ENCODE measurements at places on chromosomes 5 and 9.

DNA sequence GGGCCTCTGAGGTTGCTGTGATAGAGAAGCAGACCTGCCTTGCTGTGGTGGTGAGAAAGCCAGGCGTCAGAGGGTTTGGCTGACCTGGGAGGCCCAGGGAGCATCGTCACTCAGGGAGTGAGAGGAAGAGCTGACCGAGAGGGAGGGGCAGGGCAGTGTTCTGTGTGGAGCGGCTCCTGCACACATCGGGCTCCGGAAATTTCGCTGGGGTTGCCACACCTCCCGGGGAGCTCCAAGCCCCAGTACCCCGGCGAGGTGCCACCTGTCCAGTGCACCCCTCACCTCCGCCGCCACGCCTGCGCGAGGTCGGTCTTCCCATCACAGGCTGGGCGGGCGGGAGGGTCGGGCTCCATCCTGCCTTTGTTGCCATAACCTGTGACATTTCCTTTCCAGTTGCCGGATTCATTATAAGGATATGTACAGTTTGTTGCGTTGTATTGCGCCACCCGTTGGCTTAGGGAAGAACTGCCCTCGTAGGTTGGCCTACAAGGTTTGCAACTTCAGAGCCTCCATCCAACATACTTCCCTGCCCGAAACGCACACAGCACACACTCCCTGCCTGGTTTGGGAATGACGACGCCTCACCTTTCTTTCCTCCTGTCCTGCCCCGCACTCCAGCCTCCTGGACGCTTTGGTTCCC is 223.2 kb downstream of the CACNA1B start:
- DNase-seq, result no peak

GRCh38 chr9:91266448-91266847 is 95.3 kb downstream of the AUH start:
- DNase-seq, result no peak

GRCh38 chr5:154494036-154494435 is 16.0 kb upstream of the HAND1 start:
- DNase-seq, result no peak

DNA sequence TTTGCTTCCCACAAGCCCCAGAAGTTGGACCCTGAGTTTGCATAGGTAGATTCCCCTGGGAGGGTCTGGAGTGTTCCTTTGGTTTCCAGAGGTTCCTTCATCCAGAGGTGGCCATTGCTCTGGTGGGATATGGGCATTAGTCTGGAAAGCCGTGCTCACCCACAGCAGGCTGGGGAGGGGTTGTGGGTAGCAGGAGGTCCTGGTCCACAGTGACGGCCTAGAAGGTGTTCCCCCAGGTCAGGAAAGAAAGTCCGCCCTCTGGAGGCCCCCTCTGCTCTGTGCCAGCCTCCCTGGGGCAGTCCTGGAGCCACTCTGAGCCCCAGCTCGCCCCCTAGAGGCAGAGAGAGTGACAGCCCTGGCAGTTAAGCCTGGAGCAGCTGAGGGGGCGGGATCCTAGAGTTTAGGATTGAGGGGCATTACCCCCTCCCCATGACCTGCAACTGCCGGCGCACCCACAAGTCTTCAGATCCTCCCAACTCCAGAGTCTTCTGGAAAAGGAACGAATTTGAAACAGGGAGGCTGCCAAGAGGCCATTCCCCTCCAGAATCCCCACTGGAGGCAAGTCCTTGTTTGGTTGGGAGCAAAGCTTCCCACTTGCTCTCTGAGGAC is 36.8 kb downstream of the NDST1 start:
- DNase-seq, result peak; percentile 75

- no peak for DNase-seq
These were observed 2.9 kb upstream of the SCAI start for GRCh38 chr9:125146247-125146646.

DNA sequence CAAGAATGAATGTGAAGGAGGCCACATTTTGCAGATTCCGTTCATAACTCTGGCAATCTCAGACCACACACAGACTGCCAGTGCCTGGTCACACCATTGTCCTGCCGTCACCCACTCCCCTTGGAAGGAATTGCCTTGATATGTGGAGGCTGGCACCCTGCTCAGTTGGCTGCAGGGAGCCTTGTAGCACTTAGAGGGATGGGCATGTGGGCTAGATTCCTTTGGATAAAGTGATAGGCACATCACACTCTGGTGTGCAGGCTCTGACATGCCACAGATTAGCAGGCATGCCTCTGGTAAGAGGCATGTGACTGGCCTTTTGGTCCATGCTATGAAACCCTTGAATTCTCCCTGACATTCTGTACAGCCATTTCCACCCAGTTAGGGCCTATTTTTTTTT is 254.6 kb upstream of the PIK3R1 start:
- DNase-seq, result no peak

- peak; percentile 35 for DNase-seq
These were observed 190.8 kb downstream of the ARHGEF28 start for GRCh38 chr5:73816656-73817420.

DNA sequence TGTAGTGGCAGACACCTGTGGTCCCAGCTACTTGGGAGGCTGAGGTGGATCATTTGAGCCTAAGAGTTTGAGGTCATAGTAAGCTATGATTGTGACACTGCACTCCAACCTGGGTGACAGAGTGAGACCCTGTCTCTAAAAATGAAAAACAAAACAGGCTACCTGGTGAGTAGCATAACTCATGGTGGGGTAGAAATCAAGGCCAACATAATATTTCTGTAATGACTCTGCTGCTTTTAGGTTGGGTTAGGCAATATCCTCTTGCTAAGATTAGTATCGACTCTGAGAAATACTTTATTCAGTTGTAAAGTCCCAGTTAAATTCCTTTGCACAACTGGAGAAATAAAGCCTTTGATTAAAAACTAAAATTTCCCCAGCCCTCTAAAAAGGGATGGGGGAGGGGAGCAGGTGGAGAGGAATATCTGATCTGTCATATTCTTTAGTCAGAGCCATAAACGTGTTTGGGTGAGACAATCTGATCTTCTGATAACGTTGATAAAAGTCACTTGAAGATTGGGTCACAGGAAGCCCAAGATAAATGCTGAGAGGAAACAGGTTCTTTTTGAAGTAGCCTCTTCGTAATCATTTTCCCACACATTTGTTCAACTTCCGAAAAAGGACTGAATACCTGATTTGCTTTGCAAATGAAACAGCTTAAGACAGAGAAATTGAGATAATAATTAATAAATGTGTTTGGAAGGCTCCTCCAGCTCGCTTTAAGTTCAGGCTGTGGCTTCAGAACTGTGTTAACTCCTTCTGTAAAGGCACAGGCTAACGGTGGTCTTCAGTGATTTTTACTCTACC is 14.9 kb downstream of the IL4 start:
- DNase-seq, result no peak

- DNase-seq, result no peak
These were observed at the start of gene TAF1L for GRCh38 chr9:32635362-32635761. Gene TAF1L, minus strand, starts transcription at chr9:32635669. Its CDS starts 90 bp downstream, at chr9:32635579.
